ENCODE measurements at places on chromosomes 7 and 10. TPM values are rescaled to one million over a fixed set of nuclear protein-coding genes. Genes with fewer than 3 reads are reported as not detected.

- no peak for DNase-seq
Observed at GRCh38 chr7:57404967-57405421, 45.0 kb upstream of the ZNF716 start.

GRCh38 chr7:152414779-152415178 lies 21.0 kb downstream of the KMT2C start:
- no peak for DNase-seq

- DNase-seq = peak; percentile 85
Observed at GRCh38 chr10:62048919-62049623, 147.6 kb downstream of the ARID5B start.

Gene FKBP6
- total RNA-seq = not detected

DNA sequence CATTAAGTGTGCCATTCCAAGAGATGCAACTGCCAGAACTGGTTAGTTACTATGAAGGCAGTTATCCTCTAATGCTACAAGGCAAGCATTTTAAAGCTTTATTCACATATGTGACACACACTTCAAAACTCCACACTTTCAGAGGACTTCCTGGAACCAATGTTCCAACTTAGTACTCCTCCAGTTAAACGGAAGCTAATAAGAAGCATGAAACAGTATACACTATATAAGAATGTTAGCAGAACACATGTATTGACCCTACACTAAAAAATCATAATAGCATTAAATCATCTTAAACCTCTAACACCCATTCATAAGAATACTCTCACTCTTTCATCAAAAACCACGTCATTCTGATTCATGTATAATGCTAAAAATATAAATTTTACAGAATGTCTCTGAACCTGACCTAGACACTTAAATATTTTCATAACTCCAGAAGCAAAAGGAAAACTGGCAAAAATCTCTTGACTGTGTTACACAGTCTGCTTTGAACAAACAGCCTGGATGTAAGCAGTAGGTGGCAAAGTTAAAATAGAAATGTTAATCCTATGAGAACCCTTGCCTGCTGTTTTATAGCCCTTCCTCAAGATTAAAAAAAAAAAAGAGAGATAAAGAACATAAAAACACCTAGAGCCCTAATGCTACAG lies 135.0 kb downstream of the SEMA3C start:
- no peak for DNase-seq

- no peak for DNase-seq
Observed at GRCh38 chr10:70487824-70488223, 9.3 kb downstream of the PALD1 start.

DNA sequence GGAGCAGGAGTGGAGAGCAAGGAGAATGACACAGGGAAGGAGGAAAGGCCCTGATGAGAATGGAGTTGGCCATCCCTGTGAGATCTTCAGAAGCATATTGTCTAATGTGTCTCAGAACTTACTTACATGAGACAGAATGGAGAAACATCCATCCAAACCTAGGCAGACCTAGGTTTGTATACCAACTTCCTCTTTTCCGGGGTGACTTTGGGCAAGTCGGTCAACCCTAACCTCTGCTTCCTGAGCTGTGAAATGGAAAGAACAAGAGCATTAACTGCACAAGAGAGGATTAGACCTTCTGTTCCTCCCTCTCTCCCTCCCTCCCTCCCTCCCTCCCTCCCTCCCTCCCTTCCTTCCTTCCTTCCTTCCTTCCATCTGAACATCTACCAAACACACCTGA lies 4.5 kb downstream of the GHRHR start:
- no peak for DNase-seq

DNA sequence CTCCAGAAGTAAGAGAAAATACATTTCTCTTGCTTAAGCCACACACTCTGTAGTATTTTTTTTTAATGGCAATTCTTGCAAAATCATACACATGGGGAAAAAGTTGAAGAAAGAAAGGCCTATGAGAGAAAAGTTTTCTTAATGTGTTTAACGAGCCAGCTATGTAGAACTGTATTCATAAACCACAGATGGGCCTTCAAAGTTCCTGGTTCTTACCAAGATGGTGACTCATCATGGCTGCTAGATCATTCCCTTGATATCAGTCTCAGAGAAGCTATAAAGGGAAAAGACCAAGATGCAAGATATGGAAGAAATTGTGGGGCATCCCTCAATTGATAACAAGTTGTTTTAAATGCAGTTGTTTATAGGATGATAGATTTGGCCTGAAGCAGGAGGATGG lies 992.7 kb upstream of the MBL2 start:
- DNase-seq = no peak

DNA sequence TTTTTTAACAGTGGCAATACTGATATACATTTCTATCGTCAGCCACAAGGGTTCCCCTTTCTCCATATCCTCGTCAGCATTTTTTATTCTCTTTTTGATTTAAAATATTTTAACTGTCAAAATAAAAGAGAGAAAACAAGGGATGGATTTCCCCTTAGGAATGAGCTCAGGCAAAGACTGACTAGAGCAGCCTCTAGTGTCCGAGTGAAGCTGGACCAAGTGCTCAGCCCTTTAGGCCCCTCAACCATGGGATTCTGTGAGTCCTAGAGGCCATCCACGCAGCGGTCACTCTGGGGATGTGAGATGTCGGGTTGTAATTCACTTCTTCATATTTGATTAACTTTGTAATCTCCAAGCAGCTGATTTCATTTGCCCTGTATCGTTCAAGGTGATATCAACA lies 137.4 kb upstream of the RNF32 start:
- DNase-seq = no peak

DNA sequence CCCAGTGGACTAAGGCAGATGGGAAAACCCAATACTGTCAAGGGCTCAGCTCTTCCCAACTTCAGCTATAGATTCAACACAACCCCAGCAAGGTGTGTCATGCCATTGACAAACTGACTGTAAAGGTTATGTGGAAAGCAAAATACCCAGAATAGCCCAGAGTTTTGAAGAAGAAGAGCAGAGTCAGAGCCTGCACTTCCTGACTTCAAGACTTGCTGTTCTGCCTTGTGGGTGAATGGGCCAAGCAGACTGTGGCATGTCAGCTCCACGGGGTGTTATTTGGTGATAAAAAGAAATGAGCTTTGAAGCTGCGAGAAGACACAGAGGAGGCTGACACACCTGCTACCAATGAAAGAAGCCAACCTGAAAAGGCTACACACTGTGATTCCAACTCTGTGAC lies 89.7 kb downstream of the NKX6-2 start:
- no peak for DNase-seq

Gene GIMAP8
- total RNA-seq = 13.6 TPM

DNA sequence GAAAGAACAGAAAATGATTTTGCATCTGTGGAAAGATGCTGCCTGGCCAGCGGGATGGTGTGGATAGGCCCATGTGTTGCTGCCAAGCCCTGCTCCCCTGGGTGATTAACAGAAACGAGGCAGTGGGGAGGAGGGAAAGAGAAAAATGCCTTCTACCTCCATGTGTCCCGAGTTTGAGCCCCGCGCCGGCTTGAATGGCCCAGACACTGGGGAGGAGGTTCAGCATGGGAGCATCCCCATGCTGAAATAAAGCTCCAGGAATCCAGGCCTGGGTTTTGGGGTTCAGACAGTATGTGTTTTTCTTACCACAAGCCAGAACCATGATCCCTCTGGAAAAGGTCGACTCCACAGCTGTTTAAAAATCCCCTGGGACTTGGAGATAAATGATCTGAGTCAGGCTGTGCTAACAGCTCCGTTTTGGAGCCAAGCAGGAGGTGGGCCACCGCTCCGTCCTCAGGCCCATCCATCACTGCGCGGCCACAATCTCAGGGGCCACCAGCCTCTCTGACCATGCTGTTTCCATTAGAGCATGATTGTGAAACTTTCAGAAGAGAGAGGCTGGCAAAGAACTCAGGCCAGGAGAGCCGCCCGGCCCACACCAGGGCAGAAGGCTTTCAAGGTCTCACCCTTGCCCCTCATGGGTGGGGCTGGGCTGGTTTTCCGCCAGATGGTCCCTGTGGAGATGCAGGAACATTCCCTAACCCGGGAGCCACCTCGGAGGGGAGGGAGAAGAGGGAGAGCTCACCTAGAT lies 299.7 kb downstream of the ZEB1 start:
- DNase-seq = no peak

- DNase-seq = no peak
Observed at GRCh38 chr10:29105516-29106215, 183.2 kb upstream of the LYZL1 start.

GRCh38 chr10:8026349-8027259 lies 27.9 kb upstream of the GATA3 start:
- peak; percentile 42 for DNase-seq

DNA sequence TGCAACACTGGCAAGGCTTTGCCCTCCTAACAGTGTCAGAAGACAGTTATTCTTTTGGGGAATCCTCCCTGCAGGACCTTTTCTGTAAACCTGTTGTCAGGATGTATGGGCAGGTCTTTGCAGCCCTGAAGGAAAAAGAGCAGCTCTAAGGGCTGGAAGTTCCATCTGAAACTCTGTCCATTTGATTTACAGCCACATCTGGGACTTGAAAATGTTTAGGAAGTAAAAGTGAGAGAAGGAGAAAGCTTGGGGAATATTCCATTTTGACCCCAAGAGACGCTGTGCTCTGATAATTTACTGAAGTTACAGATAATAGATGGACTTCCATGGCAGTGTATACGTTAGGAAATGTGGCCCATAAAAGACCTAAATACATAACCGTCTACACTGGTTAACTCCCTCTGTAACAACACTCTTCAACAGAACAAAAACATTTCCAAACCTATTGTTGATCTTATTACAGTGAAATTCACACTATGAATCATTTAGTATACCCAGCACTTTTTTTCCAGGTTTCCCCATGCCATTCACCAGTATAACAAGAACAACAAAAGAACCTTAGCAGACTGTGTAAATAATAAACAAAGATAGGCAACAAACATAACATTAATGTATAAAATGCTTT lies 89.1 kb downstream of the KIAA1549 start:
- no peak for DNase-seq

DNA sequence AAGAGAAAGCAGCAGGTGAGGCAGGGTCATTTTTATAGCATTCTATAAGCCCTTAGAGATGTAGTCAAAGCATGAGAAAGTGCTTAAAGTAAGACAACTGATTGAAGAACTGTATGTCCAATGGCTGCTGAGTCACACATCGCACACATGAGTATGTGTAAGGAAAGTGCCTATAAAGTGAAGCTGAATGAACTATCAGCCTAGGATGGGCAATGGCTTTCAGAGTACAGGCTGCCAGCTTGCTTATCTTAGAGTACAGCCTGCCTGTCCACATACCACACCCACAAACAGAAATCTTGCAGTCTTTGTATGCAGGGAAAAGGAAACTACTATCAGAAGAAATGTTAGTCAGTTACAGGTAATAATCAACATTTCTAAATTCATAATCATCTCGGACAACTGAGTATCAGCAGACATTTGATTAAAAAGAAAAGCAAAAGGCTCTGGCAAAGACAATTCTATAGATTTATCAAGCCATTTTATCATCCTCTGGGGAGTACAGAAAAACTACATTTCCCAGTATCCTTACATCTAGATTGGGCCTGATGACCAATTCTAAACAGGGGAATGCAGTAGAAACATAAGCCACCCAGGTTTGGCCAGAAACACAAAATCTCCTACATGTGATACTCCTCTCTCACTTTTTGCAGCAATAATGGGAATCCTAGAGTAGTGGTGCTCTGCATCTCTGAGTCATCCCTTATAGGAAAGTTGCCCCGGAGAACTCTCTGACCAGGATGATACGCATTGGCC lies 16.2 kb upstream of the EPHB6 start:
- no peak for DNase-seq

DNA sequence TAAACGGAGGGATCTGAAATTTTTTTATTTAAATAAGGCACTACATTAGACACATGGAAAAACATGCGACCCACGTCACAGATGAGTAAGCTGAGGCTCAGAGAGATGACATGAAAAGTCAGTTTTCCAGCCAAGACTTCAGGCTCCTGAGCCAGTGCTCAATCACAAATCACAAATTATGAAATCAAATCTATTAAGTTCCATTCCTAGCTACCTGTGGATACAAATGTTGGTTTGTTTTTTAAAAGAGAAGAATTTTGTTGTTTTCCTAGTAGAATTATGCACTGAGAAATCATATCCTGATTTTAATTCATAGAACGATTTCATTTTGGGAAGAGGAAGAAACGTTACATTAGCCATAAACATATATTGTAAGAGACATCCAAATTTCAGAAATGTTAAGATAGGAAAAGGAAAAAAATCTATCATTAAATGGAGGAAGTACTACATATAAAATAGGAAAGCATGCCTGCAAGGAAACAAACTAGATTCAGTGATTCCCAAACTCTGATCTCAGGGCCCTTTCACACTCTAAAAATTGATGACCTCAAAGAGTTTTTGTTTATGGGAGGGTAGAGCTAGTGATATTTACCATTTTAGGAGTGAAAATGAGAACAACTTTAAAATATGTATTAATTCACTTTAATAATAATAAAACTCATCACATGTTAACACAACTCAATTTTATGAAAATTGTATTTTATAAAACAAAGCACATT lies 340.4 kb downstream of the PARD3 start:
- no peak for DNase-seq

Gene CDH23
- total RNA-seq = 79.3 TPM

- DNase-seq = no peak
Observed at GRCh38 chr7:24898691-24899090, 81.3 kb downstream of the OSBPL3 start.

- DNase-seq = peak; percentile 72
Observed at GRCh38 chr7:47757921-47758411, 176.1 kb upstream of the TNS3 start.

DNA sequence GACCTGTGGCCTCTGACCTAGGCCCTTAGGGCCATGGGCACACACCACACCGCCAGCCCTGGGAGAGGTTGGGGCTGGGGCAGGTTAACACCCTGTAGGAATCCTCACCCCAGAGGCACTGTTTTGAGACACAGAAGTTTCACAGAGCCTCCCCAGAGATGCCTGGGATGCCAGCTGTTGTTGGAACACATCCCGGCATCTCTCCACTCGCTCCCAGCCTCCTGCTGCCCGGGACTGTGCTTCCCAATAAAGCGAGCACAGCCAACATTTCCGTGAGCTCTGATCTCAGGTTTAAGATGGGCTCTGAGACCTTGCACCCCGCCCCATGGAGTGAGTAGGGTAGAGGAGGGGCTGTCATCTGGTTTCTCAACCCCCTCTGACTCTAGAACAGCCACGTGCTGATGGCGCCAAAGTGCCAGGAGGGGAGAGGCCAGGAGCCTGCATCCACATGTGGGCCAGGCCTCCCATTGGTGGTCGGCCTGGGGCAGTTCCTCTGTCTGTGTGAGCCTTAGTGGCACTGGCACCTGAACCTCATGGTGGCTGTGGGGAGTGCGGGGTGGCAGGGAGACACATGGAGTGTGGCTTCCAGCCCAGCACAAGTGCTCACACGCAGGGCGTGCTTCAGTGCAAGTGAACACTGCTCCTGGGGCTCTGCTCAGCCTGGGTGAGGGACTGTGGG lies 54.7 kb downstream of the RASGEF1A start:
- DNase-seq = no peak

GRCh38 chr7:1533547-1534329 lies 3.2 kb downstream of the MAFK start:
- no peak for DNase-seq

Gene SNX10
- 2.6 TPM for total RNA-seq

- no peak for DNase-seq
Observed at GRCh38 chr7:17402628-17403278, 104.3 kb downstream of the AHR start.

- DNase-seq = no peak
Observed at GRCh38 chr7:137325927-137326326, 17.6 kb downstream of the PTN start.

- DNase-seq = no peak
Observed at GRCh38 chr7:132298790-132299189, 277.5 kb downstream of the PLXNA4 start.

- DNase-seq = no peak
Observed at GRCh38 chr7:1235501-1236131, 2.9 kb downstream of the UNCX start.

- no peak for DNase-seq
Observed at GRCh38 chr10:30476511-30477155, 42.6 kb downstream of the MAP3K8 start.

GRCh38 chr10:48634984-48635557 lies 30.2 kb upstream of the ARHGAP22 start:
- no peak for DNase-seq
